NCI-H2081 (cell line): ENCODE measurements at places on chromosomes 1 and 21.
A peak's percentile ranks its signal among the peaks of the same experiment; 100 is the strongest.

DNA sequence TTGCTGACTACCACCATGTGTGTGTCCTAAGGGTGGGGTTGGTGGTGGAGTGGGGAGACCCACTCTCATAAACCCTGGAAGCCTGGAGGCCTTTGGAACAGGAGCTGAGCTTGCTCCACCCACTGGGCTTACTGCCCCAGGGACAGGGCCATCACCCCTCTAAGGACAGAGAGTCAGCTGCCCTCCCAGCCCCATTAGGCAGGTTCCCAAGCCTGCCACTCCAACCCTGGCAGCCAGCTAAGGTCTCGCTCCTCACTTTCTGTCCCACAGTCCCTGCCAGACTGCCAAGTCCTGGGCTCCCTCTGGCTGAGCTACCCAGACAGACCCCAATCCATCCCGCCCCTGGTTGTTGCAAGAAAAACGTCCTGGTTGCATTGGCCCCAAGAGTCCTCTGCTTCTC, 3.8 kb downstream of the NT5C1A start:
- no peak for DNase-seq

DNA sequence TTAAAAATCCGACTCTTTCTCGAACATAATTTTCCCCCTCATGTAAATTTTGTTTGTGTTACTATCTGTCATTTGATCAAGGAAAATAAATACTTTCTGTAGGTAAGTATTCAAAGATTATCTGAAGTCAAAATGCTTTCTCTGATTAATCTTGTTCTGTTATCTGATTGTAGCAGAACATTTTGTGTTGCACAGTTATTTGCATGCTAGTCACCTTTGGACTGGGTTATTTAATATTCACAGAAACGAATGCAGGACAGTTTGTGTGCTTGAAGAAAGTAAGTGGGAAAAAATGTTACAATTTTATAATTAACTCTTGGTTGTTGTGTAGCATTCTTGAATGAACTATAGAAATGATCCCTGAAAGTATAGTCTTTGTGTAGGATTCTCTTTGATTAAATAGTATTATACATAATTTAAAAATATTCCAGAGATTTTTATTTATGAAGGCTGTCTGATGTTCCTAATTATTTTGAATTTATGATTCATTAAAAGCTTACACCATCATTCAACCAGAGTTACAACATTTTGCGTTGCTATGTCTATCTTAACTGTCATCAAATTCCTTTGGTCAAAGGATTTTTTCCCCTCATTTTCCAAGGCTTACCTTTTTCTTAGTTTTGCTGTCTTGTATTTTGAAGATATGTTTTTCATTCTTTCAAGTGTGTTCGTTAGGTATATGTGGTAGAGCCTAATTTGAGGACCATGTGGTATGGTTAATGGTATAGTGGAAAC, 176.6 kb downstream of the GIPC2 start:
- no peak for DNase-seq

DNA sequence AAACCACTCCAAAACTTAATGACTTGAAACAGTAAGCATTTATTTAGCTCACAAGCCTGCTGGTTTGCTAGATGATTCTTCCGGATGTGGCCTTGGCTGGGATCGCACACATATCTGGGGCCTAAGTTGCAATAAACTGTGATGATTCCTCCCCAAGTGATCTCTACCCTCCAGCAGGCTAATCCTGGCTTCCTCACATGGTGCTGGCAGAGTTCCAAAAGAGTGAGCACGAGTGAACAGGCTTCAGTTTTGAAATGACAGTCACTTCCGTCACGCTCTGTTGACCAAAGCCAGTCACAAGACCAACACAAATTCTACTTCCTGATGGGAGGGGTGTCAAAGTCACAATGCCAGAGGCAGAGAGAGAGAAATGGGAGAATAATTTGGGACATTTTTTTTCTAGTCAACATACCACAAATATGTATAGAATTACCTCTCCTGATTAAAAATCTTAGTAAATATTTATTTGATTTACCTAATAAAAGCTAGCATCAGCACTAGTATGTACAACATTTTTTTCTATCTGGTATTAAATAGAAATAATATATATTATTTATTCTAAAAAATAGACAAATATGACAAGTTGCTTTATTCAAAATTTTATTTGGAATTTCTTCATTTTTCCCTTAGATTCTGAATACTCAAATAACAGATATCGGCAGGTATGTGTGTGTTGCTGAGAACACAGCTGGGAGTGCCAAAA, 292.7 kb downstream of the TPR start:
- peak; percentile 98 for DNase-seq

GRCh38 chr1:91015794-91016550, 5.9 kb downstream of the ZNF644 start:
- DNase-seq: peak; percentile 16

DNA sequence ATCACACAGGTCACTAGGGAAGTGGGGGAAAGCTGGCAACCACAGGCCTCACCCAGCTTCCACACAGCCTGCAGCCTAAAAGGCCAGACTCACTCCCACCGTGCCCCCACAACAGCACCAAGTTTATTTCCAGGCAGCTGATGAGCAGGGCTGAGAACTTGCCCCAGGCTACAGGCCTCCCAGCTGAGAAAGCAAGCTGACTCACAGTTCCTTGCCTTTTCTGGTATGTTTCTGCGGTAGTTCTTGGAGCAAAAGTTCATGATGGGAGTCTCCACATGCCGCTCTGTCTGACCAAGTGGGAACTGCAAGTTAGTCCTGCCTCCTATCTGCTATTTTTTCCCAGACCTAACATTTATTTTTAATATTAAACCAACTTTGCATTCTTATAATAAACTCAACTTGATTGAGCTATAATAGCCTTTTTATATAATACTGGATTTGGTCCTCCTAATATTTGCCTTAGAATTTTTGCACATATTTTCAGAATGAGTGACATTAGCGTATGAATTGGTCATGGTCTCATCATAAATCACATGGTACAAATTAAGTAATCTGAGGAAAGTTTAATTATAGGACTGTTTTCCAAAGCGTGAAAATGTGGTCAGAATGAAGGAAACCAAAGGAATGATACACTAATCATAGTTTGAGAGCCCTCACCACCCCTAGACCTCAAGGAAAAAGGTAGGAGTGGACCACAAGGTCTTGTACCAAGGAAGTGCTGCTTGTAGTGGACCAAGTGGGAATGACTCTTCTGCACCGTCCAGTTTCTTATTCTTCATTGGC, 30.7 kb downstream of the RPAP2 start:
- no peak for DNase-seq

DNA sequence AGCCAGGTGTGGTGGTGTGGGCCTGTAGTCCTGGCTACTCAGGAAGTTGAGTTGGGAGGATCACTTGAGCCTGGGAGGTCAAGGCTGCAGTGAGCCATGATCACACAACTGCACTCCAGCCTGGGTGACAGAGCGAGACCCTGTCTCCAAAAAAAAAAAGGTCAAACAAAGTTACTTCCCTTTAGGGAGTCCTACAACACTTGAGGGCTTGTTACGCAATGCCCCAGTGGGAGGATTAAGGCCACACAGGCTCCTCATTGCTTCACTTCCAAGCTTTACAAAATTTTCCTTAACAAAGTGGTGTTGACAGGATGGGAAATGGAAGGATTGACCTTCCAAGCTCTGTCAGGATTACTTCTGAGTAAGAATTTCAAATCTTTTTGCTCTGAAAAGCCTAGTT, 6.2 kb upstream of the EXTL1 start:
- DNase-seq: no peak

DNA sequence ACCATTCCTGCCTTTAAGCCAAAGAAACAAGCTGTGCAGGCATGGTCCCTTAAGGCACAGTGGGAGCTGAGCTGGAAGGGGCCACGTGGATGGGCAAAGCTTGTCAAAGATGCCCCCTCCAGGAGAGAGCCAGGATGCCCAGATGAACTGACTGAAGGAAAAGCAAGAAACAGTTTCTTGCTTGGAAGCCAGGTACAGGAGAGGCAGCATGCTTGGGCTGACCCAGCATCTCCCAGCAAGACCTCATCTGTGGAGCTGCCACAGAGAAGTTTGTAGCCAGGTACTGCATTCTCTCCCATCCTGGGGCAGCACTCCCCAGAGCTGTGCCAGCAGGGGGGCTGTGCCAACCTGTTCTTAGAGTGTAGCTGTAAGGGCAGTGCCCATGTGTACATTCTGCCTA, 1.3 kb upstream of the SLC50A1 start:
- no peak for DNase-seq

DNA sequence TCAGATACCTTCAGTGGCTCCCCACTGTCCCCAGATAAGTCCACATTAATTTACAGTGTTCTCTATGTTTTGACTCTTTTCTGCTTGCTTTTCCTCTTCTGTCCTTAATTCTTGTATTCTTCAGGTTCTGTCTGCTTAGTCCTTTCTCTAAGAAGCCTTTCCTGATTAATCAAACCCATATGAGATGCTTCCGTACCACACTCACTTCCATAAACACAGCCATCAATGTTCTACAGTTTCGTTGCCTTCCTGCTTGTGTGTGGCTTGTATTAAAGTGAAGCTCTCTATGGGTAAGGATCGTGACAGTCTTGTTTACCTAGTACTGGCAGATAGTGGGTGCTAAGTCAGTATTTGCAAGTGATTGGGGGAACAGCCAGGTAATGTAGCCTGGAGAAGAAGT, 75.9 kb downstream of the PRDM2 start:
- DNase-seq: no peak

GRCh38 chr1:156624814-156625435, 5.7 kb downstream of the HAPLN2 start:
- DNase-seq: no peak

- DNase-seq: no peak
Measured at GRCh38 chr21:35259457-35259856, 210.4 kb upstream of the RUNX1 start.
